Osteoblast (primary cell): ENCODE measurements at places on chromosomes 4 and X.

DNA sequence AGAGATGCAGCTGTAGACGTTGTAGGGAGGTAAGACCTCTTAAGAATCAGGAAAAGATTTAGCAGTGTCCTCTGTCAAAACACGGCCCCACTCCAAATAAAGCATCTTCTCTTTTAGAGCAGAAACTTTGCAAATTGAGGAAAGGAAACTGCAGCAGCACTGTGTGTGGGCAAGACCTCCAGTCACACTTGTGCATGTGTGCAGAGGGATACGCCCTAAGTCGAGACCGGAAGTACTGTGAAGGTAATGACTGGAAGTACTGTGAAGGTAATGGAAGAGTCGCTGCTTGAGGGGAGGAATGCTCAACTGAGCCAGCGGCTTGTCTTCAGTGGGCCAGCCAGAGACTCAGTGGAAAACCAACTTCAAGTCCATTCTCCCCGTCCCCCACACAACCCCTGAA, 46.5 kb downstream of the EGF start:
- DNase-seq: no peak

DNA sequence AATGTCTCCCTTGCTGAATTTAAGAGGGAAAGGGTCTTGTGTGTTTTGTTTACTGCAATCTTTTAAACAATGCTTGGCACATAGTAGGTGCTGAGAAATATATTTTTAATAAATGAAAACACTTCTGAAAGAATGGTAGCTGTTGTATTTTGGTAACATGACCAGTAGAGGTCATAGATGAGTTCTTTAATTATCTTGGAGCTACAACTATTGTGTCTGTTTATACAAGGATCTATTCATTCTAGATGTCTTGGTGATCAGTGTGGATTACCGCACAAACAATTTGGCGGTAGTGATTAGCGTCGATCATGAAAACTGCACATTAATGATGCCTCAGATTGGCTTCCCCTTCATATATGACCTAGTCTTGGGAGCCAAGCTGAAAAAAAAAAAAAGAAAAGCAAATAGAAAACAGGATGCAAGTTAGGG, 21.4 kb upstream of the SCRG1 start:
- no peak for DNase-seq

GRCh38 chr4:176123710-176124407, 58.2 kb downstream of the WDR17 start:
- peak; percentile 43 for DNase-seq

- no peak for DNase-seq
Observed at GRCh38 chr4:71382125-71382899, 43.5 kb downstream of the SLC4A4 start.

GRCh38 chr4:70544279-70544868, 26.0 kb downstream of the AMTN start:
- peak; percentile 71 for DNase-seq

DNA sequence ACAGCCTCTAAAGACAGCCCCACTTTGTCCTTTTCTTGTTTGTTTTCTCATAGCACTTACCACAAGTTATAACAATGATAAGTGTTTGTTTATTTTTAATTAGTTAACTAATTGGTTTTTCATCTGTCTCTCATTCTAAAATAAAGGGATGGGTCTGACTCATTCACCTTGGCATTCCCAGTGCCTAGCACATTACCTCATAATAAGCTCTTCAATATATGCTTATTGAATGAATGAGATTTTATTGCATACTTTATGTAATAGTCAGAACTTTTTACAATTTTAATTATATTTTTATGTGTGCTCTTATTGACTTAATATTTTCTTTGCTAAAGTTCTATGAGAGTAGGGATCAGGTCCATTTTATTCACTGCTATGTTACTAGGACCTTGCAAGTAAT, 22.8 kb upstream of the PRKG2 start:
- DNase-seq: no peak

DNA sequence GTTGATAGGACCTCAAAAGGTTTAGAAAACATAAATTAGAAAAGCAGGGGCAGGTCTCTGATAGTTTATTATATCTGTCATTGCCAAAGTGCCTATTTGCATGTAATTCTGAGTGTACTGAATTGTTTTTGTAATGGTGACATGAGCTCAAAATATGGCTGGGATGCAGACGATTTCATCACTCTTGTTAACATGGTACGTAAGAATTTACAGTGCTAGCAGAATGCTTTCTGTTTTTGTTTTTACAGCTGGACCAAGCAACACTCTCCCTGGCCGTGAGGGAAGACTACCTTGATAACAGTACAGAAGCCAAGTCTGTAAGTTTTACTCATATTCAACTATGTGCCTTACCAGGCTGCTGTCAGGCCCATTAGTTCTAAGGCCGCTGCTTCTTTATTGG, 58.1 kb downstream of the PHEX start:
- DNase-seq: no peak
